ENCODE measurements at places on chromosomes 3 and 15. TPM values are rescaled to one million over a fixed set of nuclear protein-coding genes. Genes with fewer than 3 reads are reported as not detected.

- DNase-seq: peak; percentile 34
These were observed 130.2 kb upstream of the TPRG1 start for GRCh38 chr3:189041482-189042090.

GRCh38 chr15:57570340-57570739 lies 21.4 kb upstream of the MYZAP start:
- no peak for DNase-seq

DNA sequence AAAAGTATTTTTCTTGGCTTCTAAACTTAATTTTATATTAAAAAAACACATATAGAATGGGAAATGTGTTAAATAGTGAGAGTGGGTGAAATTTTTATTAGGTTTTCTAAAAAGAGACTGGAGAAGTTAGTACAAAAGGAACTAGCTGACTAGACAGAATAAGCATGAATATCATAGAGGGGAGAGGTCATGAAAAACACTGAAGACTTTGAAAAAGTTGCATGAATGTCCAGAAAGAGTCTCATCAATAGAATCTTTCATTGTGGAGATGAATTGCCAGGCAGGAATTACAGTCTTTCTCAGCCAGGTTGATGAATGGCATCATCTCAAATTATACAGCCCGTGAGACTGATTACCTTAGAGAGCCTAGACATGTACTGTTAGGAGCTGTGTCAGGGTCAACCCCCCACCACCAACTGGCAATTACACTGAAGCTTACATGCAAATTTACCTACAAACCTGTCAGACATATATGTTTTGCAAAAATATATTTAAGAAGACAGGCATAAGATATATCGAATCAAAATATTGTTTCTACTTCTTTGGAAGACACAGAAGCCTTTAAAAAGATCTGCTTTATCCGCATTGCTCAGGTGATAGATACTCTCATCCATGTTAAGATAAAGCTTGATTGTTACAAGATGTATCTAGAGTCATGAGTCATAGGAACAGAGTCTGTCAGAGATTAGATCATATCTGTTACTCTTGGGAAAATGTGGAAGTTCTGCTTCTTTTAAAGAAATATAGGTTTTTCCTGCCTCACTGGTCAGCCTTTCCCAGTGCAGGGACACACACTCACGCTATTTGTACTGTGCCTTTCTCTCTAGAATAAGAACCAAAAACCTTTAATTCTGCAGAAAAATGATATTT lies 34.8 kb upstream of the PFN2 start:
- DNase-seq: no peak

GRCh38 chr3:24683633-24684384 lies 189.2 kb upstream of the THRB start:
- DNase-seq: peak; percentile 85

The RTP4 gene
- 4.2 TPM for total RNA-seq

The FBN1 gene
- 32.1 TPM for total RNA-seq

The CPNE9 gene
- not detected for total RNA-seq

The STAB1 gene
- 213 TPM for total RNA-seq

Data from stomach (tissue), 19 donors.